ENCODE measurements at places on chromosomes 12 and 14.
A peak's percentile ranks its signal among the peaks of the same experiment; 100 is the strongest.

- no peak for DNase-seq
Observed at GRCh38 chr12:3381059-3382047, 109.7 kb upstream of the PRMT8 start.

- DNase-seq, result no peak
Observed at GRCh38 chr12:25985316-25986175, 27.1 kb downstream of the RASSF8 start.

GRCh38 chr12:96164951-96165811 is 29.0 kb upstream of the ELK3 start:
- DNase-seq, result no peak

- no peak for DNase-seq
Observed at GRCh38 chr12:41289501-41289900, 101.4 kb downstream of the PDZRN4 start.

DNA sequence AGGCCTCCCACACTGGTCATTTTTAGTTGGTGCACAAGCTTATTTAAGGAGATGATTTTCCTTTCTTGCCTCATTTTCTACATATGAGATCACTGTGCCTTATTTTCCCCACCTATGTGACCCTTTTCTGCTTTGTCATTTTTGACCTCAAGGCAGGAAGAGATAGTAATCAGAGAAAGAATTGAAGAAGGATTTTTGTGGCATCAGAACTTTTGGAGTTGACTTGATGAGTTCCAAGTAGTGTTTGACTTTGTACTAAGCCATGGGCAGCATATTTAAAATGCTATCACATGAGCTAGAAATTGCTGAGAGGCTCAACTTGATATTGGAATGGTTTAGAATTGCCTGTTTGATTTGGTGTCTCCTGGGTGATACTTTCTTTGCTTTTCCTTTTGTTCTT is 440.8 kb downstream of the AEBP2 start:
- DNase-seq, result no peak

GRCh38 chr12:79407671-79408622 is 282.8 kb downstream of the PAWR start:
- peak; percentile 12 for DNase-seq

DNA sequence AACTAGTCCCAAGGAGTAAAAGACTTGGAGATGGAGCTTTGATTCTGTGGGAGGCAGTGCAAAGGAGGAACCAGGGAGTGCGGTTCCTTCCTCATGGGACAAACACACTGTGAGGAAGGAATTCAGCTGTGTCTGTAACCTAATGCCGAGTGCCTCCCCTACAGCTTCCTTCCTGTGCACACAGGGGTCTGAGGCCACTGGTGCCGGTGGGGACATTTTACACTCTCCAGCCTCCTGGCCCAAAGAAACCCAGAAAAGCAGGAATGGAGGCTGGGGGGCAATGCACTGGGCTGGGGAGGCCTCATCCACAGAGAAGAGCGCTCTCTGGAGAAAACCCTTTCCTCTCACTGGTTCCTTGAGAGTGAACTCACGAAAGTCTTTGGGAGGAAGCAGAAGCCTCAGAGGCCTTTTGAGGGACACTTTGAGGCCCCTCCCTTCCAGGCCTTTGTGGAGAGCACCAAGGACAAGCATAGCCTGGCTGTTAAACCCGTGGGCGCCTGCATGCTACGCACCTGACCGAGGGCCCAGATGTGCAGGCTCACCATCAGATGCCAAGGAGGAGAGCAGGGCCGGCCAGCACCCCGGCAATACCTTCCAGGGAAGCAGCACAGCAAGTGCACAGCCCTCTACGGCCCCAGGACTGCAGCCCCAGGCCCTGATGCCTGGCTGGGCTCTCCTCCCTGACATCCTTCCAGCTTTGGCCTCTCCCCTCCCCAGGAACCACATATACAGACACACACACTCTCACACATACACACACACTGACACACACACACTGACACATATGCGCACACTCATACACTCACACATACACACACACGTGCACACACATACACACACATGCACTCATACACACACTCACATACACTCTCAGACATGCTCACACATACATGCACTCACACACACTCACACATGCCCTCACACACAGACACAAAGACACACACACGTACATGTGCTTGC is 52.0 kb downstream of the NFKBIA start:
- DNase-seq, result no peak

GRCh38 chr12:56120158-56120846 is 2.2 kb downstream of the ZC3H10 start:
- no peak for DNase-seq

DNA sequence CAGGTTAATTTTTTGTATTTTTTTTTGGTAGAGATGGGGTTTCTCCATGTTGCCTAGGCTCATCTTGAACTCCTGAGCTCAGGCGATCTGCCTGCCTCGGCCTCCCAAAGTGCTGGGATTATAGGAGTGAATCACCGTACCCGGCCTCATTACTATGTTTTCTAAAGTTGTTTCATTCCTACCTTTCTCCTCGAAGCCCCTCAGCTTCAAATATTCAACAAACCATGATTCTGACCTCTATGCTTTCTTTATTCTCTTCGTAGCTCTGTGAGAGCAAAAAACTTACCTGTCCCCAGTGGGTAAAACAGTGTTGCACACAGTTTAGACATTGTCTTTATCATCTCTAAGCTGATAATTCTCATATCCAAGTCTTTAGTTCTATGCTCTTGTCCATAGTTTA is 26.2 kb upstream of the MDM2 start:
- DNase-seq, result no peak

GRCh38 chr14:54529811-54530210 is 20.1 kb downstream of the CGRRF1 start:
- no peak for DNase-seq

- DNase-seq, result peak; percentile 40
Observed at GRCh38 chr12:62934799-62935674, at the start of gene PPM1H. TSS of gene PPM1H (minus strand) at chr12:62935150. CDS start at chr12:62934736, 414 bp downstream.

GRCh38 chr12:51937926-51938325 is 13.6 kb upstream of the ACVR1B start:
- DNase-seq, result no peak

DNA sequence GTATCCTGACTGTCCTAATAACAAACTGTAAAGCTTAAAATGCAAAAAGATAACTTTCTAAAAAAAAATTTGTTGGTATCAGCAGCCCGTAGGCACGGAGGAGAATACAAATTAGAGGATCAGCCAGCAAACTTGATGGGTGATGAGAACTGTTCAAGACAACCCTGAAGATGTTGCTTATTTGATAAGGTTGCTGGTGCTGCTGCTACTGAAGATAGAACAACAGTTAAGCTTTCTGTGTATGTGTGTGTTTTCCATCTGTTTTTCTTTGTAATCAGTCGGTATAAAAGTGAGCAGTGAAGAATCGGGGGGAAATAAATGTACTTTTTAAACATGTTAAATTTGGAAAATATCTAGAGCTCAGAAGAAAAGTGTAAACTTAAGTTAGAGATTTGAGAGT is 67.4 kb upstream of the POC1B start:
- DNase-seq, result no peak

DNA sequence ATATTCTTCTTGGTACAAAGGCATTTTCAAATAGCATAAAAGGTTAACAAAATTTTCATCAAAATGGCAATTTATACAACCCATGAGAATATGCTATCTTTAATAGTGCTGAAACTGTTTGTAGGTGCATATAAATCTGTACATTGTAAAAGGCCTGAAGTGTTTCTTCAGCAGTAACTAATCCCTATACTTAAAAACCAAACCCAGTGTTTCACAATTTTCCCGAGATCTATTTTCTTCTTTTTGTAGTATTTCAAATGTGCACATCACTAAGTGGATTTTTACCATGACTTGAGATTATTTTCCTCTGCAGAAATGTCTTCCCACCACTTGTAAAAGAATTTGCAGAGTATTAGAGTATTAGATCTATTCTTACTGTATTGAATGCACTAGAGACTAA is 76.5 kb downstream of the FERMT2 start:
- DNase-seq, result no peak

GRCh38 chr12:106110626-106111300 is 28.0 kb downstream of the NUAK1 start:
- DNase-seq, result no peak

DNA sequence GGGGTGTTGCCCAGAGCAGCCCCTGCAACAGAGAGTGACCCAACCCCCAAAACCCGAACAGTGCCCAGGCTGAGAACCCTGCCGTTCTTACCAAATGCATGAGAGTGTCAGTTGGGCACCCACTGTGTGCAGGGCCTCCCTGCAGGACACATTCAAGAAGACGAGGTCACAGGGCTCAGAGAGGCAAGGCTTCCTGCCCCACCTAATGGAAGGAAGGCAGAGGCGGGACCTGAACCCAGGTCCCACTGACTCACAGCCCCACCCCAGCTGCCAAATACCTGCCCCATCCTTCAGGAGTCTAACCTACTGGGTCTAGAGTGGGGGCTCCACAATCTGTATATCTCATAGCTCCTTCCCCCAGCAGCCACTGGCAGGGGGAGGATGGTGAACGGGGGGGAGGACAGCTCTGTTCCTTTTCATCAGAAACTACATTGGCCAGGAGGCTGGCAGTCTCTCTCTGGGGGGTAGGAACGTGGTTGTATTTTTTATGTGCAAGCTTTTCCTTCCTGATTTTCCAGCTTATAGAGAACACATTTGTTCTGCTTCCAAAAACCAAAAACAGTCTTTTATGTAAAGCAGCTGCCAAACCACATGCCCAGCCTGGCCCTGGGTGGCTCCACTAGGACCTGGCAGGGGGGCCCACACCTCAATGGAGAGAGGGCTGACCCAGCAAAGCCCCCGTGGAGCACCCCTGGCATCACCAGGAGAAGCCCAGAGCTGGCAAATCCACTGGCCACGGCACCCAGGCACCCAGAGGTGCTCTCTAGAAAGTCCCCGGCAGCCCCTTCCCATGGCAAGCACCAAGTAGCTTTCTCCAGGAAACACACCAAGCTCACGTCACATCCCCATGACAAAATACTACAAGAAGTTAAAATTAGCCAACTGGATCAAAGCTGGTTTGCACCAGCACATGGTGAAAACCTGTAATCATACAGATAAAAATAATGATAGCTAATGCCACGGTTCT is 17.0 kb downstream of the NCOR2 start:
- DNase-seq, result no peak

DNA sequence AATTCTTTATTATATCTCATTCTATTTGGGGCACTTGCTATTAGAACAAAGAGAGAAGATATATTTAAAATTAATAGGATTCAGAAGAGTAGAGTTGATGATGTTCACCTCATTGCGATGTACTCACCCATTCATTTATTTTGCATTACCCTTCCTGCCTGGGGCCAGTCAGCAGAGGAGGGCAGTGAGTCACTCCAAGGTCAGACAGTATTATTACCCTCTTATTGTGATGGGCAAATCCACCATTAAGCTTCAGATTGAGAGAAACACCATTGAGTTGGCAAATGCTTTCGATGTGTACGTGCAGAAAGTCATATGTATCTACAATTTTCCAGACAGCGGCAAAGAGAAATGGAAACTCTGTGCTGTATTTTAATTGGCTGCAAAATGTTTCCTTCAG is 134.2 kb downstream of the BICD1 start:
- DNase-seq, result no peak

DNA sequence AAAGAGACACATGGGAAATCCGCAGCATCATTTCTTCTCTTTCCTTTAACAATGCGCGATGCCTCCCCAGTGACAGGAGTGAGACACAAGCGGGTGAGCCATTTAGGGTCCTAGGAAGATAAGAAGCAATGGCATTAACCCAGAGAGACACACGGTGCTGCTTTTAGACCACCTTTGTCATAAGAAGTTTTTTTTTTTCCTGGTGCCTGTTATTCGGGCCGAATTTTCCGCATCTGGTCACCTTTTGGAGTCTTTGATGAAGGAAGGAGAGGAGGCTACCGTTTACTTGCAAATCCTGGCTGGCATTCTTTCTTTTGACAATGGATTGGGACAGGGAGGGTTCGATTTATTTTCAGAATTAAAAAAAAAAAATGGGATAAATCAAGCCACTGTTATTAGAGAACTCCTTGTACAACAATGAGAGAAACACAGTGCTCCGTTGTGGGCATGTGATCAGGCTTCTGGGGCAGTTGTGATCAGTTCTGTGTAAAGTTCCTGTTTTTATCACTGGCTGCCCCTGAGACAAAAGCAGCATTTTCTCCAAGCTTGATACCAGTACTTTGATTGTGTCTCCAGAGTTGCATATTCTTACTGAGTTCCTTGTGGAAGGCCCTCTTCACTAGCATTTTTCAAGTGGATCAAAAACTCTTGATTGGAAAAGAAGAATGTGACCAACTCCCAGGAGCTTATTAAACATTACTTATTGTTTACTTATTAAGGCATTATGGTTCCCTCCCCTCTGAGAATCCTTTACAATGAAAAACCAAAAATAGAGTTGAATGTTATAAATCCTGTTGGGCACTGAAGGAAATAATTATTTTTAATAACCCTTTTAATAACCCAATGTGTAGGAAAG is 1.1 kb downstream of the DIP2B start:
- DNase-seq, result no peak

DNA sequence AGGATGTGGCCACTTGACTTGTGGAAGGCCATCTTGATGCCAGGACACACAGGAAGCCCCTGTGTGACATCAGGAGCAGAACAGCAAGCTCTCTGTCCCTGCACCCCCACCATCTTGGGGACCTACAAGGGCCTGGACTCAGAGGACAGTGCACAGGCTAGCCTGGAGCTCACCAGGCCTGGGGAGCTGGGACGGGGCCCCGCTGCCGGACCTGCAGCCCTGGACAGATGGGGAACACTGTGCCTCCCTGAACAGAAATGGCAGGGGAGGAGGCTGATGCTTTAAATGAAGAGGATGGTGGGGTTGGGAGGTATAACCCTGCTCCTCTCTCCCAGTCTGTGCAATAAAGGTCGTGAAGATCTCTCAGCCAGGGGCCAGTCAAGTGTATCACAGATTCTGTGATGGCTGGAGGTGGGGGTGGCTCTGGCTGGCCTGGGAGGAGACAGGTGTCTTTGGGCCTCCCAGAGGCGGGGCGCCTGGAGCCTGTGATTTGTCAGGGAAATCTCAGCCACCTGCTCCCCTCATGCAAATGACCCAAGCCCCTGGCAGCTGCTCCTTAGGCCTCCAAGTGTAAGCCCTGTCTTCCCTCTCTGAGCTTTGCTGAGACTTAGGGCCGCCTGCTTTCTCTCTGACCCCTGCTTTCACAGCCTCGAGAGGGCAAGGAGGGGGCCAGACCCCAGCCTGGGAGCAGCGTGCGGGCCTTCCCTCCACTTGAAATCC is 1.1 kb upstream of the GNB3 start:
- no peak for DNase-seq

- DNase-seq, result no peak
Observed at GRCh38 chr12:7512553-7512952, 9.0 kb upstream of the CD163 start.

All from stimulated activated naive CD8-positive, alpha-beta T cell treated with anti-CD3 and anti-CD28 coated beads, Interleukin-15, amount 100 ng/mL, for 72 hours (primary cell).